ENCODE measurements at places on chromosomes 6 and 20.

- DNase-seq: no peak
Observed at GRCh38 chr20:41279546-41280225, 37.8 kb downstream of the ZHX3 start.

DNA sequence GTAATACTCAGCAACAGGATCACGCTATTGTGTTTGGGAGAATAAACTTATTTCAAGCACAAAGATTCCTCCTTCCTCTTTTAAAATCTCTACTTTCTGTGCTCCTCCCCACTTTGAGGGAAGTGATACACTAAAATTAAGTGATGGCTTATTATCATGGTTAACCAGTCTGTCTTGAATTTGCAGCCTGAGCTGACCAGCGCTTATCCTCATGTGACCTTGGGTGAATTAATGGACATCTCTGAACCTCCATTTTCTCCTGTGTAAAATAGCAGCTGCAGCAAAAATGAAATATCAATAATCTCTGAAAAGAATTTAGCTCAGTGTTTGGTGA is 222.6 kb downstream of the BCAS1 start:
- no peak for DNase-seq

DNA sequence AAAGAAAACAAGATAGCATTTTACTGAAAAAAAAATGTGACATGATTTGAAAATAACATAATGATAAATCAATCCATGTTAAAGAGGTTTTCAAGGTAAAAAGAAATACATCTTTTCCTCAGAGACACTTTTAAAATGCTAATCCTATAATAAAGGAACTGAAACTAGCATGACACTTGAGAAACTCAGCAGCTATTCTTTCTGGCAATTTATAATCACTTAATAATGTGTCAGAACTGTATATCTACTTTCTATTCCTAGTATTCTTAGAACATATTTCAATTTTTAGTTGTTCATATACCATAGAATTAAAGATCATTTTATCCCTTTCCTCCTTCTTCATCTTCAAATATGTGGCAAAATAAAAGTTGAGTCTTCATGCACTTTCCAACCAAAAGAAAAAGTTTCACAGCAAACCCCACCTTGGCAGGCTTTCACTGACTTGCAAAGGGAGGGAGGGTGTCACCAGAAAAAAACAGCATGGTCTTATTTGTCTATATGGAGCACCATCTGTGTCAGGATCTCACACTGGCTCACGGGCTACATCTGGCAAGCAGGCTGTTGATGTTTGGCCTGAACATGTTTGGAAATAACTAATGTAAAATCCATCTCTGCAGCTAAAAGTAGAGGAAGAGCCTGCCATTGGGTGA is 48.5 kb downstream of the FHL5 start:
- no peak for DNase-seq

GRCh38 chr6:140303218-140303949 is 928.9 kb upstream of the CITED2 start:
- DNase-seq: no peak

- no peak for DNase-seq
Observed at GRCh38 chr6:49979584-49979983, 10.2 kb upstream of the DEFB113 start.

- DNase-seq: no peak
Observed at GRCh38 chr6:88165844-88166492, at the start of gene CNR1. CNR1 (minus strand) TSS chr6:88166347; CDS start chr6:88145274, 21,073 bp downstream.

- no peak for DNase-seq
Observed at GRCh38 chr6:56223995-56224394, 23.4 kb downstream of the COL21A1 start.

DNA sequence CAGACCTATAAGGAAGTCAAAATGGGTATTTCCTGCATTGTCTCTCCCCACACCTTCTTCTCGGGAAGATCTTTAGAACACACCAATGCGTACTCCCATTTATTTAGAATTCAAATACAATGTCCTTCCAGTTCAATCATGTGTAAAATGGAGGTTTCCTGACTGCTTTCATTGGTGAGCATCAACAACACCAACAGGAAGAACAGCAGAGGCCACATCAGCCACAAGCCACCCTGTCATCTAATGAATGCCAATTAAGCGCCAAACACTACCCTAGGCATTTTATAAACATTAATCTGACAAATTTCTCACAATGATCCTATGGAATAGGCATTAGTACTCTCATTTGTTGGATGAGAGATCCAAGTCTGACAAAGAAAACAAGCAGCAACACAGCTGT is 68.4 kb upstream of the SMLR1 start:
- DNase-seq: no peak

DNA sequence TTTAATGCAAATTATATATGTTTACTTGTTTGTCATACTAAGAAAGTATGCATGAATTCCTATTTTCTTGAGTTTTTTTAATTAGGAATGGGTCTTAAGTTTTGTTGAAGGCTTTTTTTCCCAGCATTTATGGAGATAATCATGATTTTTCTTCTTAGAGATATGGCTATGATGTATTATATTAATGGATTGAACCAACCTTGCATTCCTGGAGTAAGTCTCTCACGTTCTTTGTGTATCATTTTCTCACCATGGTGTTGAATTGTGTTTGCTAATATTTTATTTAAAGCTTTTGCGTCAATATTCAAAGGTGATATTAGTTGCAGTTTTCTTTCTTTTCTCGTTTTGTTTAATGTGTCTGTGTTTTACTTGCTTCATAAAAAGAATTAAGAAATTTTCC is 48.4 kb upstream of the SLC35D3 start:
- DNase-seq: no peak

- no peak for DNase-seq
Observed at GRCh38 chr6:160141001-160141726, 19.5 kb downstream of the SLC22A1 start.

GRCh38 chr6:33957892-33958525 is 154.2 kb upstream of the MLN start:
- DNase-seq: no peak

DNA sequence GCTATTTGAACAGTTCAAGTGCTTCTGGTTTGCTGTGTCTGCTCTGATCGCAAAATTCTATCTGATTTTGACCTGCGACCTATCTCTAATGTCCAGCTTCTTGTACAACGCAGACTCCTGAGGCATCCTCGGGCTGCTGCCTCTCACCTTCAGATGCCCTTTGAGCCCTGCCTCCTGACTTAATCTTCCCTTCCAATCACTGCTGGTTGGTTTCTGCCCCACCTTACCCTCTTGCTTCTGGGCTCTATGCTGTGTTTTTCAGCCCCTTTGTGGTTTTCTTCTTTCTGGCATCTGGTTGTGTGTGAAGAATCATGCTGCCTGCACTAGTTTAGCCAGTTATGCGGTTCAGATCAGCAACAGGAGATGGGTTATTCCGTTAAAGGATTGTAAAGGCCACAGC is 131.2 kb upstream of the THEMIS start:
- DNase-seq: no peak

DNA sequence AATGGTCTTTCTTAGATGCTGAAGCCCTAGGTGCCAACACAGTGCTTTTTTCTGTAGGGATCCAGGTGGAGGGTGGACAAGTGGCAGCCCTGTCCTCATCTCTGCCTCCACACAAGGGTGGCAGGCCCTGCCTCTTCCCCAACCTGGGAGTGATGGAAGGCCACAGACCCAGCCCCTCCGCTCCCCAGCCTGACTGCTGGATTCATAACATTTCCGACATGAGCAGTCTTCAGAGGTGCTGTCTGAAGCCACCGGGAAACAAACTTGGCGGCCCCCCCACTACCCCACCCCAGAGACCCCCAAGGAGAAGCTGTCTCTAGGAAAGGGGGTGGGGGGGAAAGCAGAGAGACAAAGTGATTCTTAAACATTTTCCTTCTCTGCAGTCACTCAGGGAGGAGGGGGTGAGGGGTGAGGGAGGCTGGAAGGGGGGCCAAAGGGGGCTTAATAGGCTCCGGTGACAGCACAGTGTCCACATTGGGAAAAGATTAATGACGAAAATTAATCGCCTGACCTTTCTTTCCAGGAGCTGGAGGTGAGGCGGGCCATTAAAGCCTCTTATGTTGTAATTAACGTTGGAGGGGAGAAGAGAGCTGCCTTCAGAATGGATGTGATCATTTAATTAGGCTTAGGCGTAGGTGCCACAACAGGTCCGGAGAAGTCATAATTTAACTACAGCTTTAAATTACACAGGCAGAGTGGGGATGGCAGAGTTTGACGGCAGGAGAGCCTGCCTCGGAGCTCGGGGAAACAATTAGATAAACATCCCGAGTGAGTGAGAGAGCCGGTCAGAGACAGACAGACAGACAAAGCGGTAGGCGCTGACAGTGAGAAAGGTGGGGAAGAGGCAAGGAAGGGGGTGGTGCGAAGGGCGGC is 76.8 kb upstream of the FOXP4 start:
- no peak for DNase-seq

DNA sequence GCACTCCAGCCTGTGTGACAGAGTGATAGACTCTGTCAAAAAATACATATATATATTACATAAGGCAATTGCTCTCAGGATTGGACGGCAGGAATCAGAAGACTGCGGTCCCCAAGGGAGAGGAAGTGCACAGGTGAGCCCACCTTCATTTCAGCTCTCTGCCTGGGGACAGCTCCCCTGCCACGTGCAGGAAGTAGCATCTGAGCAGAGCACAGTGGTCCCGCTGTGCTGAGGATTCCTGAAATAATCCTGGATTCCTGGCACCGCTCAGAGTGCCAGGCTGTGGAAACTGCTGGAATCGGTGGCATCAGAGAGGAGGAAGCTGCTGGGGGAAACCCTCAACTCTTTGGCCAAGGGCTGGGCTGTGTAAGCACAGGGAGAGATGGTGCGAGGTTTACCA is 27.7 kb downstream of the NFATC2 start:
- DNase-seq: no peak

- peak; percentile 45 for DNase-seq
Observed at GRCh38 chr6:30720738-30721197, 616 bp downstream of the TUBB start.

- no peak for DNase-seq
Observed at GRCh38 chr6:52426667-52427066, 6.5 kb downstream of the EFHC1 start.

GRCh38 chr6:46324706-46325105 is 153.9 kb upstream of the ENPP5 start:
- no peak for DNase-seq

GRCh38 chr6:50816947-50817645 is 1.6 kb upstream of the TFAP2B start:
- DNase-seq: no peak

DNA sequence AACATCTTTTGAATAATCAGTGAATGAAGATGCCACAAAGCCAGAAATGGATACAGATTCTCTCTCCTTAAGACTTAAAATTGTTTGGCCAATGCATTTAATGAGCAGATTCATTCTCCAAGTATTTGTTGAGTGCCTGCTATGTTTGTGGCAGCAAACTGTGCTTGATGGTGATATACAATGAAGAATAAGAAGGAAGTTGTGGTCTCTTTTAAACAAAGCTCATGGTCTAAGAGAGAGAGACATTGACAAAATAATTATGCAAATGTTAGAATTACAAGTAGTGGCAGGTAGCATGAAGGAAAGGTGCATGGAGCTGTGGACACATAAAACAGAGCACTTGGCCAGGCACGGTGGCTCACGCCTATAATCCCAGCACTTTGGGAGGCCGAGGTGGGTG is 28.3 kb downstream of the NFATC2 start:
- DNase-seq: no peak
